ENCODE measurements at places on chromosomes 5 and 9.
A peak's percentile ranks its signal among the peaks of the same experiment; 100 is the strongest.

DNA sequence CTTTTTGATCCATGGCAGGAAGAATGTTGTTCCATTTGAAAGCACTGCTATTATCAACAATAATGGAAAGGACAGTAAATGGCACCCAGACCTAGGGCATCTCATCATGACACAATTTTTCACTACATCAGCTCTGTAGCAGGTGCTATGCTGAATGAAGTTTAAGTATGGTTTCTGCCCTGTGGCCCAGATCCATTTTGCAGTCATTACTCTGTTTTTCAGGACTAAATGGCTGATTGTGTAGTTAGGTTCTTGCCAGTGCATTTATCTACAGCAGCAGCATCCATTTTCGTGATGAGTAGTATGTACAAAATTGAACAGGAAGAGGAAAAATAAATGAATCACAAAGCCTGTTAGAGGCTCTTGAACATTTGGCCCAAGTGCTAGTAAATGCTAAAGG lies 270.5 kb upstream of the CD180 start:
- no peak for DNase-seq

GRCh38 chr5:132472431-132472830 lies 18.1 kb downstream of the IRF1 start:
- peak; percentile 15 for DNase-seq

- peak; percentile 69 for DNase-seq
Measured at GRCh38 chr5:157607371-157608161, 32.0 kb upstream of the ADAM19 start.

- DNase-seq, result no peak
Measured at GRCh38 chr9:101486693-101487442, 46.8 kb upstream of the RNF20 start.

- DNase-seq, result peak; percentile 48
Measured at GRCh38 chr9:128103589-128103962, 24.0 kb downstream of the PTGES2 start.

DNA sequence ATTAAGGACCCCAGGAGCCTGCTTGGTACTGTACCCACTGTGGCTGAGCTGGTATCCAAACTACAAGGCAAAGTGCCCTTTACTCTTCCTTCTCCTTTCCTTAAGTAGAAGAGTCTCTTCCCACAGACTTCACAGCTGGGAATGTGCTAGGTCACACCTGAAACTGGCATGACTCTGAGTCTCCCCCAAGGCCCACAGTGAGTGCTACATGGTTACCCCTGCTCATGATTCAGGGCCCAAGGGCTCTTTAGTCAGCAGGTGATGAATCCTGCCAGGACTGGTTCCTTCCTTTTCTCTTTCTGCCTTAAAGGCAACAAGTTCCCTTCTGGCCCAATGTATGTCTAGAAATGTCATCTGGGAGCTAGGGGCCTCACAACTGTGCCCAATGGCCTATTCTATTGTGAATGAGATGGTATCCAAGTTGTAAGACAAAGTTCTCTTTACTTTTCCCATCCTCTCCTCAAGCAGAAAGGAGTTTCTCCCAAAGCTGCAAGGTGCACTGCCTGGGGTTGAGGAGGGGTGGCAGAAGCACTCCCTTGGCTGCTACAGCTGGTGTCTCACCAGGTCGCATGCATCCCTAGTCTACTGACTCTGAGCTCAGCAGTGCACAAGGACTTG lies 134.4 kb downstream of the TMEM38B start:
- DNase-seq, result no peak

- no peak for DNase-seq
Measured at GRCh38 chr9:129404621-129405020, 216.3 kb downstream of the C9orf50 start.

DNA sequence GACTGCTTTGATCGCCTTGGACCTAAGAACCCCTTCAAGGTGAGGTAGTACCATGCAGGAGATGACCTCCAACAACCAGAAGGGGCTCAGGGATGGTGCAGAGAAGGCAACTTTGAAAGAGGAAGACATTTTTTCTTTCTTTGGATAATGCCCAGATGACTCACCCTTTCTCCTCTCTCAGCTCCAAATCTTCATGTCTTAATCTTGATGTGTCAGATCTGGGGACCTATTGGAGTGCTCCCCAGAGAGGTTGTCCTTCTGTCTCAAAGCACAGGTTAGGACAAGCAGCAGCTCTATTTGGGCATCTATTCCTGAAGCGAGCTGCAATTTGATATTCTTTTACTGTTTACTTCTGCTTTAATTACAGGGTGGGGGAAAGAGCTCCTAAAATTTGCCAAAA lies 229.9 kb upstream of the MAP3K1 start:
- DNase-seq, result no peak

DNA sequence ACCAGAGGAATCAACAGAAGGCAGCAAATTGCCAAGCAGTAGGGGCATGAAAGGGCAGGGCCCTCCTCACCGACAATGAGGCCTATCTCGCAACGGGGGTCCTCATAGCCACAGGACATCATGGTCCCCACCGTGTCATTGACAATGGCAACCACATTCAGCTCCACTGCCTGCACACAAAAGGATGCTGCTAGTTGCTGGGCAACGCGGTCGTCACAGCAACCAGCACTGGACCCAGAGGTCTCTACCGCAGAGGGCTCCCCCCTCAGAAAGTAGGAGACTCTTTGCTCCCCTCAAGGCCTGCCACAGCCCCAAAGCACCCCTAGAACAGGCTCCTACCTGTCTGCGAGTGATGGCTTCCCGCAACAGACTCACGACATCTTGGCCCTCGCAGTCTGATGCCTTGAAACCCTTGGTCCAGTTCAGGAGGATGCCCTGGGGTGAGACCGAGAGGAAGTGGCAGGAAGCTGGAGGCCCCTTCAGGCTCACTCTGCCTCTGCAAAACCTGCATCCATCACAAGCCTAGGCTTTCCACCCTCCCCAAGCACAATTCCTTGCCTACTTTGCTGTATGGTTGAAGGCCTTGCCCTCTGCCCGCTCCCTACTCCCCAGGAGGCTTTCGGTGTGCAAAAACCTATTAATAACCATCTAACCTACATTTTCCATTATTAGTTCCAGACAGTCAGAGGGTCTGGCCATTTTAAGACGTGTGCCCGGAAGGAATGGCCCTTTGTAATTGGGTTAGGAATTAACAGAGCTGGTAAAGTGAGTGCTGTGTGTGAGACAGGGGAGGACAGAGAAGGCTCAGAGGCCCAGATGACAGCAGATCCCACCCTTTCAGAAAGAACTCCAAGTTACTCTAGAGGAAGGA lies 15.2 kb downstream of the HK3 start:
- no peak for DNase-seq

GRCh38 chr5:149760854-149761187 lies 30.7 kb downstream of the PPARGC1B start:
- DNase-seq, result no peak

DNA sequence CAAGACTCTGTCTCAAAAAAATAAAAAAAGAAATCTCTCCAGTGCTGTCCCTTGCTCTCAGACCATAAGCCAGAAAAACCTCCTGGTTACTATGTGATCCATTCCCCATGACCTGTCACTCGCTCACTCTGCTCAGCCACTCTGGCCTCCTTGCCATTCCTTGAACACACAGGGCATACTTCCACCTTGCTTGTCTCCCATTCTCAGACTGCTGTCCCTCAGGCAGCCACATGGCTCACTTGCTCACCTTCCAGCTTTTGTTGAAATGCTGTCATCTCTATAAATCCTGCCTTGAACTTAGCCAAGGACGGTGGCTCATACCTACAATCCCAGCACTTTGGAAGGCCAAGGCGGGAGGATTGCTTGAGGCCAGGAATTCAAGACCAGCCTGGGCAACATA lies 82.9 kb downstream of the UGCG start:
- DNase-seq, result no peak

- DNase-seq, result no peak
Measured at GRCh38 chr5:157350939-157351801, 85.2 kb downstream of the CYFIP2 start.

DNA sequence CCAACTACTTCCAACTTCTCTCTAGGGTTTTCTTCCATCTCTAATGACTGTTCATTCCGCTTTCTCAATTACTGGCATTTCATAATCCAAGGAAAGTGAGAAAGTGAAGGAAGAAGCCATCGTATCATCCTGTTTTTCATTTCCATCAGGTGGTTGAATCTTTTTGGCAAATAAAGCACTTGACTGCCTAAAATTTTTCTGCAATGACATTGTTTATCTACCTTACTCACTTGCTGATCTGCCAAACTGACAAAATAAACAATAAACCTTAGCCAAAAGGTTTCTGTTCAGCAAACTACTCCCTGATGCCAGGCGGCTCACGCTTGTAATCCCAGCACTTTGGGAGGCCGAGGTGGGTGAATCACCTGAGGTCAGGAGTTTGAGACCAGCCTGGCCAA lies 18.4 kb downstream of the FNBP1 start:
- DNase-seq, result no peak

GRCh38 chr5:14184082-14184481 lies 40.9 kb downstream of the TRIO start:
- no peak for DNase-seq

DNA sequence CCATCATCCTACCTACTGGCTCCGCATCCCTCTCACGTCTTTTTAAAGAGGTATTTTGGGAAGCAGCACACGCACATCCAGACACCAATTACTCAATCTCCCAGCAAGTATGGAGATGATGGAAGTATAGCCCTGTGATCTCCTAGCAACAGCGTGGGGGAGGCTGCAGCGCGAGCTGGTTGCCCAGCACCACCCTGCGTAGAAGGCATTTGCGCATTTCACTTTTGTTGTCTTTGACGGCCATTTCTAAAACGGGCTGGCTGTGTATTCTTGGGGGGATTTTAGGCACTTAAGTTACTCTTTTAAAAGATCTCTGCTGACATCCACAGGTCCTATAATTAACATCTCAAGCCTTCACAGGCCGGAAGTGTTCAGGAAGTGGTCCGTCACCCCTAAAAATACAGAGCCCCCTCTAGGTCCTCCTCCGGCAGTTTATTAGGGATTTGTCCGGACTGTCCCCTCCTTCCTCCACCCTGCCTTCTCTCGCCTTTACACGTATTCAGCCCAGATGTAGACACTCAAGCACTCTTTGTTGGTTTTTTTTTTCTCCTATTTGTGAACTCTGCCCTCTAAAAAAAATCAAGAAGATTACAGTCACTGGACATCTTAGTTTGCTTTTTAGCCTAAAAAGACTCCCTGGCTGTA lies 371.4 kb downstream of the NTRK2 start:
- DNase-seq, result no peak

- no peak for DNase-seq
Measured at GRCh38 chr5:101675510-101676219, 620.4 kb downstream of the SLCO4C1 start.

- DNase-seq, result no peak
Measured at GRCh38 chr5:151491062-151491461, 43.7 kb downstream of the SLC36A1 start.

DNA sequence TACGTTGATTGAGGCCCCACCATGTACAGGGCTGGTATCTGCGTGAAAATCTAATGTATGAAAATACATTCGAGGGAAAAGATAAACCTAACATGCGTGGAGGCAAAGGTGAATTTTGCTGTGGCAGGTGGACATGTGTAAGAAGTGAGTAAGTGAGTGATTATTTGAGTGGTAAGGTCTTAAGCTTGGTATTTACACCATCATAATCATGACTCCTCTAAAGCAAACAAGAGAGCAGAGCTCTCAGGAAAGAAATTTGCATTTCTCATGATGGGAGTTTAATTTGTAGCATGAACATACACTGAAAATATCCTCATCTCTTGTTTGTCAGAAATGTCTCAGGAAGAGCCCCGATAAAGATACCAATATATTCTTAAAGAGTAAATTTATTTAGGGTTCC lies 260.6 kb downstream of the PSAT1 start:
- DNase-seq, result no peak

GRCh38 chr5:13831351-13831750 lies 113.1 kb downstream of the DNAH5 start:
- DNase-seq, result no peak

GRCh38 chr9:38380230-38380871 lies 12.2 kb upstream of the ALDH1B1 start:
- DNase-seq, result no peak

DNA sequence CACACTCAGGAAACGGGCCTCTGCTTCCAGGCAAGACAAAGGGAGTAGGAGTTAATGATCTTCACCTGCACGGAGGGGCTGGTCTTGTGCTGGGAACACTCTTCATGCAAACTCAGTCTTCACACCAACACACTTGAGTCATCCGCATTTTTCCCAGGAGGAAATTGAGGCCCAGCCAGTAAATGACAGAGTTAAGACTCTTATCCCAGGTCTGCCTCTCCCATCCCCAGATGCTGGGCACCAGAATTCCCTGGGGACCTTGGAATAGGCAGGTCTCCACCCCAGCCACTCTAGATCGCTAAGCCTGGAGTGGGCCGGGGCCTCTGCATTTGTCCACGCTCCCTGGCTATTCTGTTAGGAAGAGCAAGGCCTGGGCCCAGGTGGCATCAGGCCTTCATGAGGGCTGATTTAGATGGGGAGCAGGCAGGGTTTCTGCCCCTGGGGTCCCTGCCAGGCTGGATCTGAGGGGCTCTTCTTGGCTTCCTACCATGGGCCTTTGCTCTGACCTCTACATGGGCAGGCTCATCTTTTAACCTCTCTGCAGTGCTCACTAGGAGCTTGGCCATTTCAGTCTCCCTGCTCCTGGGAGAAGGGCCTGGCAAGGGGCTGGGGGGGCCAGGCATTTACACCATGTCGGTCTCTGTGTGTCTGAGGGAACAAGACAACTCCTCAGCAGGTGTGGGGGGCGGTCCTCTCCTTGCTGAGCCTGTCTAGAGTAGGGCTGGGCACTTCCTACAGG lies 77.3 kb downstream of the AMBP start:
- no peak for DNase-seq

DNA sequence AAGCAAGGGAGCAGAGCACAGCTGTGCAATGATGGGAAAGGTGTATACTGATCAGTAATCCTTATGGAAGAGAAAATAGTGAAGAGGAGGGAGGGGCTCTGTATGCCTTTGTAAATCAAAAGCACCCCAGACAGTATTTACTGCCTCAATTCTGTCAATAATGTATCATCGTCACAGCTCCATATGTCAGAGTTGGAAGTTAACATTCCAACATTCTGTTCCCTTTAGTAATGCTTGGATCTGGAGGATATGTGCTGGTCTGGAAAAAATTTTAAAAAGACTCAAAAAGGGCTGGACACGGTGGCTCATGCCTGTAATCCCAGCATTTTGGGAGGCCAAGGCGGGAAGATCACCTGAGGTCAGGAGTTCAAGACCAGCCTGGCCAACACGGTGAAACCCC lies 310.4 kb downstream of the ACTL7B start:
- DNase-seq, result no peak

- DNase-seq, result no peak
Measured at GRCh38 chr9:26748449-26749058, 144.0 kb downstream of the CAAP1 start.

GRCh38 chr5:36683821-36684434 lies 77.5 kb downstream of the SLC1A3 start:
- DNase-seq, result no peak

DNA sequence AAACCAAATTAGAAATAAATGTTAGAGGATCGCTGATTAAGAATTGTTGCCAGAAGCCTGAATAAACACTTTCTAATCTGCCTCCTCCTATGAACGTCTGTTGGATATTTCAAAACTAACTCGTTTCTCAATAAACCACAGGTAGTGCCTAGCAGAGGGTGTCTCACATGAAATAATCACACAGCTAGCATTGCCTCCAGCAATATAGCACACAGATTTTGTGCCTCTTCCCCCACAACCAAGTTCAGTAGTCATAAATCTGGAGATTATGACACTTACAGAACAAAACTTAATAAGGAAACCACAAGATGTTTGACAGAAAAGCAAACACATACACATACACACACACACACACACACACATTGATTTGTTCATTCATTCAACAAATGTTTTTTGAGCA lies 173.2 kb upstream of the CDH10 start:
- DNase-seq, result no peak

Data from CD4-positive, alpha-beta T cell treated with Interleukin-17A for 1 hour (primary cell).